ENCODE measurements at places on chromosomes 4 and X.

GRCh38 chr4:126405369-126405982 lies 1090.7 kb downstream of the FAT4 start:
- DNase-seq = peak; percentile 49

DNA sequence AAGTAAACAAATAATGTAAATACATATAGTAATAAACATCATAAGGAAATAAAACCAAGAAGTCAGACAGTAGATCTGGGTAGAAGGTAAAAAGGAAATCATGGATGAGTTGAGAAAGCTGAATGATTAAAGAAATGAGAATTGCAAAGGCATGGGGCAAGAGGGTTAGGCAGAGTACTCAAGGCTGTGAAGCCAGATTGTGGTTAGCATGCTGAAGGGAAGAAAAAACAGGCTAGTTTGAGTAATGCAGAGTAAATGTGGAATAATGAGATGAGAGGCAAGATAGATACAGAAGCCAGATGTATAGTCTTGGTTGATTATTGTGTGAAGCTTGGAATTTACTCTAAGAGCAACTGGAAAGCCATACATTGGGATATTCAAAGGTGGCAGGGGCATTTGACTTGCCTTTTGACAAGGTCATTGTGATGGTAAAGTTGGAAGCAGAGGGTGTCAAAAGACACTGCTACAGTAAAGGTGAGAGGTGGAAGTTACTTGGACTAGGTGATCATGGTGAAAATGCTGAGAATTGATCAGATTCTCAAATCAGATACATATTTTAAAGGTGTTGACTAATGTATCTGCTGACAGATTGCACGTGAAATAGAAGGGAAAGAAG lies 307.0 kb downstream of the FSTL5 start:
- DNase-seq = peak; percentile 32

DNA sequence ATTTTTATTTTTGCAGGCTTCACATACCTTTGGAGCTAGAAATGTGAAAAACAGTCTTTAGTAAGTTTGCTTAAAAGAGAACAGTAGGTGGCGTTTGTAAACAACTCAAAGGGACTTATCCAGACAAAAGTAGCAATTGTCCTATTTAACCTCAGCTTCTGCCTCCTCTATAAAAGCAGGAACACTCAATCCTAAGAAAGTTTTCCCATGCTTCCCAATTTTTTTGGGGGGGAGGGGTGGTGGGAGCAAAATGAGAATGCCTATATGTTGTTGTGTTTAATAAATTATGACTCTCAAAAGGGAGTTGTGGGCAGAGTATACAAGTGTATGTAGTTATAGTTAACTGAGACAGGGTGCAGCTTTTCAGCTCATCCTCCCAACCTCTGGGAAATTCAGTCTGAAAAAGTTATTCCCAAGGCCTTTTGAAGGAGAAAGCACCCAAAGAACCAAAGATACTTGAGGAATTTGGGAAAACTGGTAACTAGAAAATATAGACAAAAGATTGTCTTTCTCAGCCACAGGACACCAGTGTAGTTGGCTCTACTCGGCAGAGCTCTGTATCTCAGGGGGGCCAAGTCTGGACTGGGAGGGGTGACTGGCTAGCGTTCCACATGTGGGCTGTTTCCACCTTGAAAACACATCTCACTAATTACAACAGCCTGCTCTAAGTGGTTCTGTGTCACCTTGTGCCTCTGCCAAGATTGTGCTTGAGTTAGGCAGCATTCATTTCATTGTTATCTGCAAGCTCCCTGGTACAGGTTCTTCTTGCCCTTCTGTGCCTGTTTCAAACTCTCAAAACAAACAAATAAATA lies 2.8 kb downstream of the SFRP2 start:
- no peak for DNase-seq

GRCh38 chr4:148079961-148080360 lies 348.1 kb downstream of the ARHGAP10 start:
- no peak for DNase-seq

DNA sequence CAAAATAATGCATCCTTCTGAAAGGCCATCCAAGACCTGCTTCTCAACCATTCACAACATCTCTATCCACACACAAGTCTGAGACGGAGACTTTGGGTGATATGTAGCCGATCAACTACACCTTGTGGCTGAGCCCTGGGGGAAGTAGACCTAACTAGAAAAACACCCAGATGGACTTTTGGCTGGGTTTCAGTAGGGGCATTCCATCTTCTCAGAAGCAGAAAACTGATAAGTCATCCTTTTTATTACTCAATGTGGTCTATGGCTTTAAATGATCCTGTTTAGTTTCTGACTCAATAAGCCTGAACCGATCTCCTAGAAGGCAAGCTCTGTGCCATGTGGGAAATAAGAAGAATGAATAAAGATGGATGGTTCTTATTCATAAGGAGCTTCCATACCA lies 82.5 kb upstream of the AFF2 start:
- DNase-seq = peak; percentile 73

GRCh38 chrX:43809463-43809862 lies 72.8 kb downstream of the MAOB start:
- no peak for DNase-seq

GRCh38 chrX:22950269-22951266 lies 49.2 kb upstream of the DDX53 start:
- DNase-seq = peak; percentile 94

- no peak for DNase-seq
Observed at GRCh38 chr4:98260047-98260578, 1.1 kb upstream of the RAP1GDS1 start.

DNA sequence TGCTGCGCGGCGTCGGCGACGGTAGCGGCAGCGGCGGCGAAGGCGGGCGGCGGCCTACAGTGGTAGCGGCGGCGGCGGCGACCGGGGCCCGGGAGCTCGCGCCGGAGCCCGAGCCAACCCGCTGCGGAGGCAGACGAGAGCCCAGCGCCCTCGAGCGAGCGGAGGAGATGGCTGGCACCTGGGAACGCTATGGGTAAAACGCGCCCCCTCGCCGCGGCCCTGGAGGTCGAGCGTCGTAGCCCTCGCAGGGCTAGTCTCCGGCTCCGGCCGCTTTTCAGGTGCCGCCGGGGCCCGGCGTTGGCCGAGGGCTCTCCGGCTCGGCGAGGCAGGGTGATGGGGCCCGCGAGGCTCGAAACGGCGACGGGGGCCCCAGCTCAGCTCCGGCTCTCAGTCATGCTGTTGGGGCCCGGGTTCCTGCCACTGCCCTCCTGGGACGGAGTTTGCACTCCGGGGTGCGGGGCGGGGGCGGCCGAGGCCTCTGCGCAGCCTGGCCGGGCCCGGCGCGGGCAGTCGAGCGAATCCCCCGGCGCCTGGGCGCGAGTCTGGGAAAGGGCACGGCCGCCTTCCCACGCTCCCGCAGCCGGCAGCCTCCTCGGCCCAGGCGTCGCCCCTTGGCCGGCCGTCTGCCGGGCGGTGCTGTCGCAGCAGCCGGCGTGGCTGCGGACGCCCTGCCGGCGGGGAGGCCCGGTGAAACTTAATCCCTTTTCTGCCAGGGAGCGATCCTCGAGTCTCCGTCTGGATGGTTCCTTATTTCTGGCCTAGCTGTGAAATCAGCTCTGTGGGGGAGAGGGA lies 768 bp downstream of the MID2 start:
- DNase-seq = peak; percentile 40

DNA sequence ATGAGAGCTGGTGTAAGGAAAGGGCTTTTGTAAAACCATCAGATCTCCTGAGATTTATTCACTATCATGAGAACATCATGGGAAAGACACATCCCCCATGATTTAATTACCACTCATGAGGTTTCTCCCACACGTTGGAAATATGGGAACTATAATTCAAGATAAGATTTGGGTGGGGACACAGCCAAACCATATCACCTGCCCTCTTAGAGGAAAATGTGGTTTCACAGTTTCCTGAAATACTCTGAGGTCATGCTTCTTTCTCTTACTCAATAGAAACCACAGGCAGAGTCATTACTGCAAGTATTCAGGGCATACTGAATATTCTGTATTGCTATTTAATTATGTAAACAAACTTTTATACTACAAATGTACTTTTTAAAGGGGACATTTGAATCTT lies 1453.3 kb downstream of the PCDH18 start:
- DNase-seq = peak; percentile 6

DNA sequence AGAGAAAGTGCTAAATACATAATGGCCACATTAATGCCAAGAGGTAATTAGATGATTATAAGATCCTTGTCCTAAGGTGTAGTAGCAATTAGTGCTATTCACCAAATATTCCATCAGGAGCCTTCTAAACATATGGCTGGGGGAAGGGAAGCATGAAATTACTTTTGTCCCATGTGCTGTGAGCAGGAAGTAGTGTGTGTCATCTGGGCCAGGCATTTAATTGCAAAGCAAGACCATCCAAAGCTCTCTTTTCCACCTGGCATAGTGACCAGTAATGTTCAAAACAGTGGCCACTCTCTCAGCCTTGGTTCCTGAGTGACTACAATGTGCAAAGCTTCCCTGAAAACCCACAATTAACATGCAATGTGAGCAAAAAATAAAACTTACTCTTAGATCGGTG lies 144.2 kb upstream of the FAM241A start:
- no peak for DNase-seq

GRCh38 chr4:173498023-173498422 lies 32.0 kb downstream of the HAND2 start:
- no peak for DNase-seq

DNA sequence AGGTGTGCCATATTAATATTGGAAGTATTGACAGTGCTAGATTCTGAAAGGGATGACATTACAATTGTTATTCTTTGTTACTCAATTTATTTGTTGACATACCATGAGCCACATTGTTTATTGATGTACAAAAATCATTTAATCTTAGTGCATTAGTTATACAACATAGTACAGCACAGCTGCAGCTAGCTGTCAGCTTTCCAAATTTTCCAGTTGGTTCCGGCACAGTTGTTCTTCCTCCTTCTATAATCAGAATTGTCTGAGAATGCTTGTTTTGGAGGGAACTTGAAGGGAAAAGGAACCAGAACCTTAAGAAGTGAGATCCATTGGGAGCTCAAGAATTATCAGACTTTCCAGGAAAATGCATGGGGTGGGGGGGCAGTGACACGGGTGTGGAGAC lies 281.4 kb downstream of the ZIC3 start:
- no peak for DNase-seq

- no peak for DNase-seq
Observed at GRCh38 chrX:5142644-5143043, 1086.0 kb downstream of the NLGN4X start.

GRCh38 chrX:74119016-74119910 lies 184.7 kb upstream of the ZCCHC13 start:
- peak; percentile 38 for DNase-seq

- no peak for DNase-seq
Observed at GRCh38 chrX:386239-386767, 404 bp downstream of the PPP2R3B start.

- peak; percentile 31 for DNase-seq
Observed at GRCh38 chrX:130895299-130895698, 7.7 kb downstream of the ENOX2 start.

DNA sequence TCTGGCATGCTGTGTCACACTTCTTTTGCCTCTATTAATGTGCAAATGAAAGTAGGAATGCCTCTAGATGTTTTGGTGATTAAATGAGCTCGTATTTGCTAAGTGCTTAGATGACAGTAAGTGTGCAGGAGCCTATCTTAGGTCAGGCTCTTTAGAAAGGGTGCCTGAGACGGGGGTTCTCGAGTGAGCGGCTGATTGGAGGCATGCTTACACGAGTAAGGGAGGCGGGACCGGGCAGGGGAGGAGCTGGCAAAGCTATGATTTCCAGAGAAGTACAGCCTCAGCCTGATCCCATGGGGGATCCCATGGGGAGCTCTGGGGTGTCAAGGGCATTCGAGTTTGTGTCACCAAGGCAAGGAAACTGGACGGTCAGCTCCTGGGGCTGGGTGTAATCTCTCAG lies 44.8 kb downstream of the CLDN34 start:
- no peak for DNase-seq

DNA sequence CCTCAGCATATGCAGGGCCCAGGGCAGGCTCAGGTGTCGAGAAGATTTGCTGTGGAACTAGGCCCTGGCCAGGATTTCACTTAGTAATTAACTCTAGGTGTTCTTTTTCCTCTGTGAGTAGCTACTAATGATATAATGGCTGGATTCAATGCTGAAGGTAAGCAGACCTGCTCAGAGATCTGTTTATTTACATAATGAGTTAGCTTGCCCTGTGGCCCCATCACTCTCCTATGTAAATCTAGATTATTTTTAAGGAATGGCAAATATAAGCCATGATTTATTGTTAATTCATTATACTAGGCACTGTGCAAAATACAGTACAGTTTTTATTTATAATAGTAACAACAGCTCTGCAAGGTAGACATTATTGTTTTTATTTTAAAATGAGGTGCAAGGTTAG lies 117.2 kb downstream of the IRF2 start:
- DNase-seq = no peak

- DNase-seq = peak; percentile 70
Observed at GRCh38 chr4:115113506-115114106, at the start of gene NDST4. TSS of gene NDST4 (minus strand) at chr4:115113620. CDS start at chr4:115077036, 36,584 bp downstream.

DNA sequence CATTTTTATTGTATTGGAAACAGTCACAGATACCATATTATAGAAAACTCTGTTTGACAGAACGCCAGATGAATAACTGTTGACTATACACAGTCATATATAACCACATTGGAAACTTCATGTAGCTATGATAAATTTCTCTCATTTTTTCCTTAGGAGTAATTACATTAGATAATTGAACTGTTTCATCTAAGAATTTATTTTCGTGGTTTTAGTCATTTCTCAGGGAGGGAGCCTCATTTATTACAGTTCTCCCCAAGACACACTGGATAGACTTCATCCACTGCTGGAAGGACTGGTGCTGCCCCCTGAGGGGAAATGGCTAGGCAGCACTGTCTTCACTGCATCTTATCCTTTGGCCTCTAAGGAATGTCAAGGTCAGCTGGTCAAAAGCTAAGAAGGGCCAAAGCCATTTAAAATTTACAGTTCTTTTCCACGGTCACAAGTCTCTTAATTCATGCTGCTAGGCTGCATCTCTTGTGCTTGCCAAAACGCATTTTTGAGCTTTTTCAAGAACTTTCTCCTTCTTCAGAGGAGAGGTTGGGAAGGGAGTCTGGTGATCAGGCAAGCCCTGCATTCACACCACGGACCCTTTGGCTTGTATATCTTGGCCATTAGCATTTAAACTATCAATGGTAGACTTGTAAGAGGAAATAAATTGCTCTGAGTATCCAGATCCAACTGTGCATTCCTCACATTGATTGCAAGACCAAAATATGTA lies 145.1 kb downstream of the CBR4 start:
- DNase-seq = peak; percentile 90

GRCh38 chr4:32778025-32778424 lies 2057.9 kb downstream of the PCDH7 start:
- no peak for DNase-seq

GRCh38 chr4:81796790-81797528 lies 325.3 kb upstream of the RASGEF1B start:
- no peak for DNase-seq

All from fibroblast of upper back skin (primary cell).